ENCODE measurements at places on chromosomes 5 and 9.

DNA sequence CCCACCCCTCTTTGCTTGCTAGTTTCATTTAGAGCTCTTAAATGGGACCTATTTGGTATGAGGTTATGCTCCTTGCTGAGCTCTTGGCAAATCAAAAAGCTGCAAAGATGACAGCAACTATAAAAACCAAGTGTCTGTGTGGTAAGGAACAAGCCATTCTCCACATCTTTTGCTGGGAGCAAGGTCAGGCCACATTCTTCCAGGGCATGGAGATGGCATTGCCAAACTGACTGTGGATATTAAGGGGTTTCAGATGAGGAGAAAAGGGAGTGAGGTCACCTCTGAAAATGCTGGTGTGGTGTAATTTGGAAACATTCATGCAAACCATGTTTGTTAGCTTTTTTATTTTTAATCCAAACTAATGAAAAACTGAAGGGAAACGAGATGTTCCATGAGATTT, 218.8 kb upstream of the IL12B start:
- DNase-seq: no peak

DNA sequence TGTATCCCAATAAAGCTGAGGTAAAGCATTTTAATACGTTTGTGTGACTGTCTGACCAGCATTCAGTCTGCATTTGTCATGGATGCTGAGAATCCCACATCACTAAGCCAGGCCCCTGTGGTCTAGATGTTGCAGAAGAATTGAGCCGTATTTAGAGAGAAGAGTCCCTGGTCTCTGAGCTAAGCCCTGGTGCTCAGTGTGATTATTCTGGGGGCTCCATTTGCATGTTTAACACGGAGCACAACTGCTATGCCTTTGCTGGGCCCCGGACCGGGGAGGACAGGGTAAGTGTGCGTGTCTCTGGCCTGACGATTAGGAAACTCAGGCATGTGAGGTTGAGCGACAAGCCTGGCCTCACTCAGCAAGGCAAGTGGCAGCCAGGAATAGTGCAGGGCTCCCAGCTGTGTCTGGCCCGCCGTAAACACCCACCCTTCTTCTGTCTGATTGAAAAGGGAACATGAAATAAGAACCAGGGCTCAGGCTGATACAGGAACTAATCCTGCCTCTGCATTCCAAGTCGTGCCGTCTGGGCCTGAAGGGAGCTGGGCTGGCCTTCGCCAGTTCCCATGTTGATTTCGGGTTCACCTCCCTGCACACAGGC, 22.3 kb downstream of the FAM78A start:
- peak; percentile 65 for DNase-seq

- DNase-seq: no peak
Observed at GRCh38 chr5:145221416-145221815, 613.7 kb downstream of the PRELID2 start.

DNA sequence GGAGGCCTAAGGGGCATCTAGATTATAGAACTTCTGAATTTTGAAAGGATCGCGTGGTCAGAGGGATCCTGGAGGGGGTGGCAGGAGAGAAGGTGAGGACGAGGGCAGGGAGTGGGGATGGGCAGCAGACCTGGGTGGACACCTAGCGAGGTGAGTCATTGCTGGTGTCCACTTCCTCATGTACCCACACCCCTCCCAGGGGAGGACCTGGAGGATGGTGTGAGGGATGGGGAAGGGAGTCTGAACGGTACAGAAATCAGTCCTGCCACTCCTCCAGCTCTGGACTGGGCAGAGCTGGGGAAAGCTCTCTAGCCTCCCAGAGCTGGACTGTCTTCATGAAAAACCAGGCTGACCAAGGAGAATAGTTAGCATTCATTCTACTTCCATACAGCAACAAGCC, 46.9 kb downstream of the TMOD1 start:
- DNase-seq: no peak

- DNase-seq: no peak
Observed at GRCh38 chr5:112401924-112402323, 17.2 kb downstream of the EPB41L4A start.

GRCh38 chr5:72185496-72186329, 78.4 kb downstream of the MAP1B start:
- no peak for DNase-seq

DNA sequence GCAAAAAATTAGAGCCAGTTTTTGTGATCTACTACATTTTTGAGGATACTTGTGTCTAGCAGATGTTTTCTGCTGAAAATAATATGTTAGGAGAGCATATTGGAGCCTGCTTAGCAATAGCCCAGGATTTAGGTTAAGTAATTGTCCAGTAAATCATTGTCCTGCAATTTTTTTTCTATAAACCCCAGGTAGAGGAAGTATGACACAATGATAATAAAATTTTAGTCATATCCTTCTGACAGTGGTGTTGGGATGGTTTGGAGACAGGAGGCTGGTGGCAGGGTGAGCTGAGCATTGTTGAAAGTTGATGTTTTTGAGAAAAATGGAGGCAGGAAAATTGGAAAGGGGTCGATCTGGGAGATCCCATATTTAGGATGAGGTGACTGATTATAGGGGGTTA, 3.5 kb downstream of the SNCAIP start:
- no peak for DNase-seq

GRCh38 chr9:69265891-69266290, 59.1 kb upstream of the ENTREP1 start:
- no peak for DNase-seq

GRCh38 chr5:3320317-3320875, 275.2 kb upstream of the IRX1 start:
- no peak for DNase-seq

- no peak for DNase-seq
Observed at GRCh38 chr5:72245546-72245945, 74.5 kb downstream of the MRPS27 start.

DNA sequence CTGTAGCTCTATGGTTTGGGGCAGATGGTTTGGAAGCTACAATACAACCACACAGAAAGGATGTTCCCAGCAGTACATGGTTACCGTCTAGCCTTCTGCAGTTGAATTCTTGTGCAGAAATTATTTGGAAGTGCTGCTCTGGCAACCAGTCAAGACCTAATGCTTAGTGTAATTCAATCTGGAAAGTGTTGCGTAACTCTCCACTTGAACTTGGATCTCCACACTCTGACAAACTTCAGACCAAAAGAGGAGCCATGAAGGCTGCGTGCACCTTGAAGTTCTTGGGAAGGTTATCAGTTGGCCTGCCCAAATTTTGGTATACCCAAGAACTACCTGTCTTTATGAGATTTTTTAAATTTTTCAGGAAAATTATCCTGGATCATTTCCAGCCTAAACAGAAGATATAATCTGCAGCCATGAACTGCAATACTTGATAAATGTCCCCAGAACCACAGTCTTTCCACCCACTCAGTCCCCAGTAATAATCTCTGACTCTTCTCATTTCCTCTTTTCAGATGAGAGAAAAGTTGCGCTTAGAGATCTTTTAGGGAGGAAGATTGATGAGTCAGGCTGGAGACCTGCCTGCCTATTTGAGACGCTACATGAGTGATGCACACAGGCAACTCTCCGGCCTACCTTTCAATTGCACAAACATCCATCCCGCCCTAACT, 159.9 kb downstream of the FANCC start:
- DNase-seq: peak; percentile 48

GRCh38 chr5:125011419-125011818, 265.0 kb upstream of the ZNF608 start:
- DNase-seq: no peak

DNA sequence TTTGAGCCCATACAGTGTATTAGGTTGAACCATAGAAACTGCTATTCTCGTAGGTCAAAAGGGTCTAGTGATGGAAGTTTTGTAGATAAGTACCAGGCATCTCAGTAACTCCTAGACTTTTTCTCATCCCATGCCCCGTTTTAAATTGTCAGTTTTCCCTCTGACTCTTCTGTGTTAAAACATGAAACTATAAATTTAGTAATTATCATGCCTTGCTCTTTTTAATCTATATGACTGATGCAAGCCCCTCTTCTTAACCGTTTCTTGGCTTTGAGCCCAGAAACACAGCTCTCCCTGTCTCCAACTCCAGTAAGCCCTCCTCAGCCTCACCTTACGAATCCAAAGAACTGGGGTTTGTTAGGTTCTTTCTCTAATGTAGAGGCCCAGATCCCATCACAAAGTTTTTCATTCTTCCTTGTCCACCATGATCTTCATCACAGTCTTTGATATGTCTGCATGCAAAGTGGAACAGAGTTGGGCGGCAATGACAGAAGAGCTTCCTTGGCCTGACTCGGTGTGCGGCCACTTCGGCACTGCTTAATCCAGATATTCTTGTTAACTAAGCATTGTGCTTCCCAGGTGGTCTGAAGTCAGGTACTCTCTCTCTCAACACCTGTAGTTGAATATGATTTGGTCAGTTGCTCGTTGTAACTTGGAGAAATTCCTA, 21.1 kb downstream of the RGMB start:
- no peak for DNase-seq

GRCh38 chr9:88753691-88754367, 218.9 kb downstream of the NXNL2 start:
- no peak for DNase-seq

- DNase-seq: peak; percentile 28
Observed at GRCh38 chr5:36389245-36389644, 87.5 kb upstream of the RANBP3L start.

DNA sequence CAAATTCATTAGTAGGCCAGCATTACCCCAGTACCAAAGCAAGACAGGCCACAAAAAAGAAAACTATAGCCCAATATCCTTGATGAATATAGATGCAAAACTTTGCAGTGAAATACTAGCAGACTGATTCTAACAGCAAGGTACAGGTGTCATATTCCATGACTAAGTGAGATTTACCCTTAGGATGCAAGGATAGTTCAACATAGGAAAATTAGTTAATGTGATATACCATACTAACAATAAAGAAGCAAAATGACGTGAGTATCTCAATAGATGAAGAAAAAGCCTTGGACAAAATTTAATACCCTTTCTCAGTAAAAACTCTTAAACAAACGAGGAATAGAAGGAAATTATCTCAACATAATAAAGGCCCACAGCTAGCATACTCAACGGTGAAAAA, 13.3 kb downstream of the ZNF131 start:
- DNase-seq: no peak

DNA sequence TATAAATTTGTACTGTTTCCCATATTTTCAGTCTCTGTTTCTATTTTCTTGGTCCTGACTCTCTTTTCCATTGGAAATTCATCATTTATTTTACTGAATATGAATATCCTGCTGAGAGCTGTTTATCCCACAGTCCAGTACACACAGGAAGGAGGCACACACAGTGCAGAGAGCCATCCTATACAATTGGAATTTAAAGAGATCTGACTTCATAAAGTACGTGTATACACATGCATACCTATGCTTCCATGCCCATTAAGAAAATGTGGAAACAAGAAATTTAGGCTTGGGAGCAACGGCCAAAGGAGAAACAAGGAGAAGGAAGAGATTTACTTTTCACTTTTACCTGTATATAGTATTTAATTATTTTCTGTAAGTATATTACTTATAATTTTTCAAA, 99.2 kb downstream of the NFIB start:
- DNase-seq: no peak

DNA sequence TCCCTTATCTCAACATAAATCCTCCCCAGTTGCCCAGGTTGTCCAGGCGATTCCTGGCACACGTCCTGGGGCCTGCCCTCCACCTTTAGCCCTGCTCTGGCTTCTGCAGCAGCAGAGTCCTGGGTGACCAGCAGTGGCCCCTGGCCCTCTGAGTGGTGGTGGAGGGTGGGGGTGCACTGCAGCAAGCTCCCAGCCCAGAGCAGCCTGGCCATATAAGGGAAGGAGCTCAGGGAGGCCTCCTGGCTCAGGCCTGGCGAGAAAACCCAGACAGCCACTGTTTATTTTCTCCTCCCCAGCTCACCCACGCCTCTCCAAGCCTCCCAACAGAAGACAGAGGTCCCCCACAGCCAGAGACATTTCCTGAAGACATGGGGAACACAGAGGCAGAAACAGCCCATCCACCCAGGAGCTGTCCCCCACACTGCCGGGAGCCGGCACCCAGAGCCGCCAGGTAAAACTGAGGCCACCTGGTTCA, 44.7 kb upstream of the IL17B start:
- DNase-seq: peak; percentile 71

- peak; percentile 37 for DNase-seq
Observed at GRCh38 chr5:172793577-172794488, 22.8 kb upstream of the DUSP1 start.

GRCh38 chr9:88092797-88093331, 45.4 kb downstream of the SPATA31C2 start:
- DNase-seq: peak; percentile 33

DNA sequence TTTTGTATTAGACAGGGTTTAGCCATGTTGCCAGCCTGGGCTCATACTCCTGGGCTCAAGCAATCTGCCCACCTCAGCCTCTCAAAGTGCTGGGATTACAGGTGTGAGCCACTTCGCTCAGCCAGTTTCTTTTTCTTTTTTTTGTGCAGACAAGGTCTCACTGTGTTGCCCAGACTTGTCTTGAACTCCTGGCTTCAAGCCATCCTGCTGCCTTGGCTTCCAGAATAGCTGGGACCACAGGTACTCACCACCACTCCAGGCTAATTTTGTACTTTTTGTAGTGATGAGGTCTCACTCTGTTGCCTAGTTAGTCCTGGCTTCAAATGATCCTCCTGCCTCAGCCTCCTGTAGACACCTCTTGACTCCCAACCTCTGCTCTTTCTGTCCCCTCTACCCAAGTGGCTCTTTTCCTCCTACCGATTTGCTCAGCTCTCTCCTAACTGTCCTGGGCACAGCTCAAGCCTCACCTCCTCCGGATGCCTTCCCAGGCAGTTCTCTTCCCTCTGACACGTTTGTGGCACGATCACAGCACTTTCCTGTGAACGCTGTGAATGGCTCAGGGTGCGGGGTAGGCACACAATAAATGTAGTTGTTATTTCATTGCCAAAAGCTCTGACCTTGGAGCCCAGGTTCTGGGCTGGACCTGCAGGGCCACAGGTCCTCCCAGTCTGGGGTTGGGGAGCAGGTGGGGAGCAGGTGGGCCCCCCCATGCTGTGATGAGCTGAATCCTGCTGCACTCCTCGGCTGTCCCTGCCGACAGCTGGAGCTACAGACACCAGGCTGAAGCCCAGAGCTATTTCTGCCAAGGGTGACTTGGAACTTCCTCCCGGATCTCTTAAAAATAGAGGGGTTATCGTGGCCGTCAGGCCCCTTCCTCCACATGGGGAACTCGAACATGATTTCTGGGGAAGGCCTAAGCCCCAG, 23.9 kb downstream of the GFI1B start:
- DNase-seq: no peak
